NCI-H460 (cell line): ENCODE measurements at places on chromosomes 1 and 21. TPM values are rescaled to one million over a fixed set of nuclear protein-coding genes. Genes with fewer than 3 reads are reported as not detected.

GRCh38 chr1:38919130-38919529, 22.5 kb downstream of the RHBDL2 start:
- no peak for DNase-seq

DNA sequence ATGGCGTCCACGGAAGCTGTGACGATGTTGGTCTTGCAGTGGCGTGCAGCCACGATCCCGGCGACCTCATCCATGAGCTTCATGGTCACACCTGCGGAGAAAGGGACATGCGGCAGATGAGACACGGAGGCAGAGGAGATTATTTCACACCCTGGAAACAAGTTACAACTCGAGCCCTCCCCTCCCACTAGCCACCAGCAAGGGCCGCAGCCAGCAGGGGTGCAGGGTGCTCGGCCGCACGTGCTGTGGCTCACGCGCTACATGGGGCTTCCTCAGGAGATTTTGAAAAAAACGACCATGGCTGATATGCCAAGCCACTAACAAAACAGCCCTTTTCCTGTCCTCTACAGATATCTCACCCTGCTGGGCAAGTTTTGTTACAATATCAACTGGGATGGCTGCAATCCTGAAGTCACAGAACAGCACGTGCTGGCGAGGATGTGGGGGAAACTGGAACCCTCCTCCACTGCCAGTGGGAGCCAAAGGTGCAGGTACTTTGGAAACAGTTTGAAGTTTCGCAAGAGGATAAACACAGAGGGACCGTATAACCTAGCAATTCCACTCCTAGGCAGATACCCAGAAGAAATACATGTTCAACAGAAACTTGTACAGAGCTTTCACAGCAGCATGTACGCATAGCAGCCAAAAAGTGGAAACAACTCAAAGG, 34.1 kb upstream of the GPR153 start:
- DNase-seq = no peak

- DNase-seq = no peak
These were observed 75.9 kb upstream of the SMYD2 start for GRCh38 chr1:214205053-214205452.

DNA sequence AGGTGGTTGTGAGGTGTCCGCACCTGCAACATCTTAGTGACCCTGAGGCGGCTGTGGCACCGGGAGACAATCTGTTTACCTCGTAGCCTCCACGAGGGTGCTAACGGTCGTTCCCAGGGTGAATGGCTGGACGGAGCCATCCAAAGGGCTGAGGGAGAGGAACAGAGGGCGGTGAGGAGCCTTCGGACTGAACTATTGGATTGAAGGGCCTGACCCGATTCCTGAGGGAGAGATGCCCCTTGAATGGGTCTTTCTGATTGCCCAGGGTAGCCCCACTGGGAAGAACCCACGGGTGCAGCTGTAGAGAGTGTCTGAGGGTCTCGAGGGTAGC, 2.3 kb downstream of the NR5A2 start:
- no peak for DNase-seq

Gene KCNN3
- total RNA-seq = 0.40 and 0.61 TPM in 2 replicates

- DNase-seq = no peak
These were observed 38.4 kb upstream of the CASZ1 start for GRCh38 chr1:10834770-10835412.

- DNase-seq = no peak
These were observed 10.5 kb downstream of the KIAA1614 start for GRCh38 chr1:180923021-180923841.

- no peak for DNase-seq
These were observed 54.9 kb upstream of the ADAMTS5 start for GRCh38 chr21:27021801-27022200.

DNA sequence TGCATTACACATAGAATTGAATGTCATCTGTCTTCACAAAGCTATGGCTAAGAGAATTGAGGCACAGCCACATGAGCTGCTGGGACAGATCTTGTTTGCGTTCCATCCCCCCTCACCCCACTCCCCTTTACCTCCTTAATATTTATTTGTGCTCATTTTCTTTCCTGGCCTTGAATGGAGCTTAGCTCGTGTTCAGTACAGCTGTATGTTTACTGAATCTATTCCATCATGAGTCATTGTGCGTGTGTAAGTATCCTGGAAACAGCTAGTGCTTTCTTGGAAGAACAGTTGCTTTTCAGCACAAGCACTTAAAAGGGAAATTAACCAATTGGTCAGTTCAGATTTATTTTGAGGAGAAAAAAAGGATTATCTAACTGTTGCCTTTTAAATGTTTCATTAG, 14.7 kb downstream of the PROX1 start:
- DNase-seq = no peak

- no peak for DNase-seq
These were observed 30.4 kb downstream of the B3GALNT2 start for GRCh38 chr1:235473806-235474205.

GRCh38 chr1:182684116-182684828, at the start of gene RGS8:
Gene RGS8 (minus strand): TSS chr1:182684587. CDS start chr1:182669649, 14,938 bp downstream.
- DNase-seq = no peak

GRCh38 chr1:78687914-78688313, 38.3 kb downstream of the IFI44 start:
- DNase-seq = no peak

Gene CTSS
- 0.38 and 1.1 TPM in 2 replicates for total RNA-seq

DNA sequence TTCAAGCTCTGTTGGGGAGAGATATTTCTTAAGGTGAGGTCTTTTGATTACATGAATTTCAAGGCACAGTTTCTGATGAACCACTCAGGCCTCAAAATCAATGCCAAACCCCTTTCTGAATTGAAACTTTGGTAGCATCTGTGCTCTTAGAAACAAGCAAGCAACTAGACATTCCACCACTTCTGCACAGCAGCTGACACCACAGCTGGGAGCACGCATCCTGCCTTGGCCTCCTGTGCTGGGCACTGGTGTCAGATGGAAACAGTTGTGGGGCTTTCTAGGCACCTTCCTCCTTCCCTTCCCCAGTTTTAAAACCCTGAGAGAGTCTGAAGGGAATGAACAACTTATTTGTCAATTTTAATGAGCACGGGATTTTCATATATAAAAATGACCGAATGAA, 360.2 kb downstream of the ADGRL2 start:
- DNase-seq = no peak

GRCh38 chr1:37294529-37294928, 179.9 kb upstream of the ZC3H12A start:
- no peak for DNase-seq

Gene MAP3K7CL
- total RNA-seq = 1.3 TPM in 1 of 2 replicates, not detected in the other

- DNase-seq = no peak
These were observed 553.3 kb upstream of the USP24 start for GRCh38 chr1:55768327-55768952.

GRCh38 chr21:37686991-37687810, 229.1 kb downstream of the KCNJ6 start:
- DNase-seq = no peak

Gene TTC39A
- 0.46 and 2.3 TPM in 2 replicates for total RNA-seq

Gene PLPPR5
- total RNA-seq = not detected in 2 replicates

DNA sequence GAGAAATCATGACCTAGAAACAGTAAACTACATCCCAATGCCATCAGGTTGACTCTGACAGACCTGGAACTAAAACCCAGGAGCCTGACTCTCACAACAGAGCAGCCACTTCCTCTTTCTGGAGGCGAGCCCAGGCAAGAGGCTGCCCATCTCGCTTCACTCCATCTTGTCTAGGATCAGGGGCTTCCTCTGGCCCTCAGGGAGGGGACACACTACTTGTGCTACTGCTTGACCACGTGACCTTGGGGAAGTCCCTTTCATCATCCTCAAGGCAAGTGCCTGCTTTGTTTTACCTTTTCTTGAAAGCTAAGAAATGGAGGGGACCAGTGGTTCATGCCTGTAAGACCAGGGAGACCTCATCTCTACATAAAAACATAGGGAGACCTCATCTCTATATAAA, 2.6 kb upstream of the TENT5B start:
- no peak for DNase-seq

DNA sequence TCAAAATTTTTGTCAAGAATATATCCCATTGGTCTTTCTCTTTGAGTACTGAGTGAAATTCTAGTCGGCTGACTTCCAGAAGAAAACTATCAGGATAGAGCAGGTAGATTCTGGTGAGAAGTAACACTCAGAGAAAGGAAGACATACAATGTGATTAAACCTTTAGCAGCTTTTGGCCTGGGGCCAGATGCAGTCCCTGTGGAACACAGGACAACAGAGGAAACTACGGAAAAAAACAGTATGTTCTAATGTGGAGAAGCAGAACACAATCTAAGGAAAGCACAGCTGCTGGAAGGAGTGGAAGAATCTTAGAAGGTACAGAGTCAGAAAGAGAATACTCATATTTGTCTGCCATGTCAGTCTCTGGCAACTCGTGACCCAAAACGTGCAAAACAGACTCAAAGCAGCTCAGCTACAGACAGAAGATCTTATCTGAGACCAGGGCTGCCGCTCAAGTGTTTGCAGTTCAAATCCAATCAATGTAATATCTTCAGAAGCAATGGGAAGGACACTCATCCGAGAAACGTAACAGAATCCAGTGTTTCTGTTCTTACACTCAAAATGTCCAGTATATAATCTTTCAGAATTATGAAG, 283.8 kb downstream of the MRPL39 start:
- DNase-seq = no peak

- DNase-seq = peak; percentile 4
These were observed 101.3 kb upstream of the ACTL8 start for GRCh38 chr1:17653728-17654351.

DNA sequence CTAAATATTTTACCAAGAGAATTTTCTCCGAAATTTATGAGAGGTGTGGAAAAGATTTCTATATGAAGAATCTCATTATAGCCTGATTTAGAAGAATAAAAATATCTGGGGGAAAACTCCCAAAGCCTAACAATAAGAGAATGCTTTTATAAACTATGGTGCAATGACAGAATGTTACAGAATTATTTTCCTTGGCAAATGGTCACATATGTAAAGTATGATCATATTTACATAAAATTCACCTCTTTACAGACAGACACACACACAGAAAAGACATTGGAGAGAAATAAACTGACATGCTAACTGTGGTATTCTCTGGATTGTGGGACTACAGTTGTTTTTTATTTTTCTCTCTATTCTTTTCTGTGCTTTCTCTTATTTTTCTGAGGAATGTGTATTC, 226.3 kb upstream of the USP24 start:
- no peak for DNase-seq

- no peak for DNase-seq
These were observed 20.0 kb upstream of the SYT6 start for GRCh38 chr1:114173680-114174079.

Gene NSUN4
- 24.7 and 25.8 TPM in 2 replicates for total RNA-seq

- no peak for DNase-seq
These were observed 12.4 kb upstream of the LRIF1 start for GRCh38 chr1:110976089-110976488.

DNA sequence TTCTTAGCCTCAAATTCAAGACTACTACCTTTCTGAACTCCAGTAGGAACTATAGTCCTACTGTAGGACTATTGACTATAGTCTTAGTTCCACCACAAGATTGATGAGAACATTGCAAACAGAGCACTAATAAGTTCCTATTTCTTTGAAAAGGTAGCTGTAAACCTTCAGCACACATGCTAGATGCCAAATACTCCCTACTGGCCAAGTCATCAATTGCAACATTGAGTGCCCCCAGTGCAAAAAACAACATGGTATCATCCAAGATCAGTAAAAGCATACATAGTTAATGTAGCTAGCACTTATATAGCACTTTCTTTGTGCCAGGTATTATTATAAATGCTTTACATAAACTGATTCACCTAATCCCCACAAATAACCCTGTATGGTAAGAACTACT, 99.8 kb downstream of the MRPL39 start:
- DNase-seq = no peak

- DNase-seq = no peak
These were observed 10.5 kb upstream of the LRRC8D start for GRCh38 chr1:89810302-89810701.

DNA sequence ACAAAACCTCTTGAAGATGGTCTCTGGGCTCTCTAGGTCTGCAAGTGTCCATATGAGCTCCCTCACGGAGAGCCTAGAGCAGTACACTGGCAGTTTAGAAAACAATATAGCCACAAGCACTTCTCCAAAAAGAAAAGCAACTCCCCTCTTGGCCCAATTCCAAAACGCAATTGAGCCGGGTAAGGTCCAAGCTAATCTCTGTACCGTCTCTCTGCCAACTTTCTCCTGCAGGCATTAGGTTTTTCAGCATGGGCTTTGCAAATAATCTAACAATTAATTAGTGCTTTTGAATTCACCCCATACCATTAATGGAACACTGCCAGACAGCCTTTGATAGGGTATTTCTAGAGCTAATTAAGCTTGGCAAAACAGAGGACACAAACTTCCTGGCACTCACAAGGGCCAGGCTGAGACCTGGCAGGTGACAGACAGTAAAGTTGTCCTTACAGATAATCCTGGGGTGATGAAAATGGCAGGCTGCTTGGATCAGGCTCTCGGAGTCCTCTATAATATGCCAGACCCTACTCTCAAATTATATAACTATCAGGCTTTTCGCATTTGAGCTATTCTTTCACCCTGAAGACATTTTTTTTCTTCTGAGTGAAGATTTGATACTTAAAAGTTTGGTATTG, 39.8 kb downstream of the TGFBR3 start:
- DNase-seq = no peak

DNA sequence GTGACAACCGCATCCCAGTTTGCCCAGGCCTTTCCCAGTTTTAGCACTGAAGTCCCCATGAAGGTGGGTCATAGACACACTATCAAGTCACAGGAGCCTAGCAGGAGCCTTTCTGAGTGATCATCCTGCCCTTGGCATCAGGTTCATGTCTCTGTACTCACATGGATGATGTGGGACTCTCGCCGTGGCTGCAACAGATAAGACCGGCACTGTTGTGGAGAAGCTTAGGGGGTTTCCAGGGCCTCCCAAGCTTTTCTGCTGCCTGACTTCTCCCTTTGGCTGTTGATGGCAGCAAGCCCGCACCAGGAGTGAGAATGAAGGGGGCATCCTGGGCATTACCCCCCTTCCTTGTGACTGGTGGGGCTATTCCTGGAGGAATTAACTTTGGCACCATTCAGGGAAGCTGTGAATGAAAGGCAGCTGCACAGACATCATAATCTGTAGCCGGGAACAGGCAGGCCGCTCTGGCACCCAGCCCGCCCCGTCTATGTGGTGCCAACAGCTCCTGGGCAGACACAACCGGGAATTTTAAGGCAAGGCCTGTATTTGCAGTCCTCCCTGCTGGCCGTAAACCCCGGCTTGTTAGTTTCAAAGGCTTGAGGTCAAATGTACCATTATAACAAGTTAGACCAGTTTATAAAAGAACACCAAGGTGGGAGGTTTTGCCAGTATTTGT, 148.6 kb downstream of the HUNK start:
- no peak for DNase-seq

Gene SHE
- total RNA-seq = 0.02 TPM in 1 of 2 replicates, not detected in the other

GRCh38 chr1:188762166-188762743, 1715.4 kb downstream of the BRINP3 start:
- DNase-seq = no peak

Gene PADI3
- total RNA-seq = not detected in 2 replicates
